RPMI7951 (cell line): ENCODE measurements at places on chromosomes 3 and 15. TPM values are rescaled to one million over a fixed set of nuclear protein-coding genes. Genes with fewer than 3 reads are reported as not detected.

DNA sequence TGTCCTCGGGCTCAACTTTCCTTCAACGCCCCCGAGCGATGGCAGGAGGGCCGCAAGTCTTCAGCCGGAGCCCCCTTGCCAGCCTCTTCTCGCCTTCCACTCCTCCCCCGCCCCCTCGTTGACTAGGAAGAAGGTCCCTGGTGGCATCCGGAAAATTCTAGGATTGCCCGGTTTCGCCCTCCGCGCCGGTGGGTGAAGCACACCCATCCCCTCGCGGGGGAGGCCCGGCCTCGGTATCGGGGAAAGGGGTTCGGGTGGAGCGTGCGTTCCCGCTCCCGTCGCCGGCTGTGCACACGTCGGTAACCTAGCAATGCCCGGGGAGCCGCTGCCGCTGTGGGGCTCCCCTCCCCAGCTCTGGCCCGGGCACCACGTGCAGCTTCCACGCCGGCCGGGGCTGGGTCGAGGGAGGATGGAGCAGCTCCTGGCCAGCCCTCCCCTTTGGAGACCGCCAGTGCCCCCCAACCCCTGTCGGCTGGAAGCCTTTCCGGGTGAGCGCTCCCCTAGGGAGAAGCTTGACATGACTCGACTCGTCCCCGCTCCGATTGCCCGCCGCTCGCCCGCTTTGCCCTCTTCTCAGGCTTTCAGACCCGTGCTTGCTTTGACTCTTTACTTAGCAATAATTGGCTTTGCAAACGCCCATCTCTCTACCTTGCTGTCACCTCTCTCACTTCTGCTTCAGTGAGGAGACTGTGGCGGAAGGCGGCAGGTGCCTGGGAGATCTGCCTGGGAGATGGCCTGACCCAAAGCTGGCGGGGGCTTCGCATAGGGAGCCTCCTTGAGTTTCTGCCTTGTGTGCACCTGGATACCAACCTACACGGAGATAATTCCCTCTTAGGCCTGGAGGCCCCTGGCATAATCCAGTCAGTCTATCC lies 1.3 kb downstream of the CACNA1D start:
- DNase-seq, result no peak

GRCh38 chr3:126476166-126477060 lies 722 bp upstream of the ZXDC start:
- DNase-seq, result no peak

Gene EPHB1
- 1.6 and 2.6 TPM in 2 replicates for total RNA-seq

DNA sequence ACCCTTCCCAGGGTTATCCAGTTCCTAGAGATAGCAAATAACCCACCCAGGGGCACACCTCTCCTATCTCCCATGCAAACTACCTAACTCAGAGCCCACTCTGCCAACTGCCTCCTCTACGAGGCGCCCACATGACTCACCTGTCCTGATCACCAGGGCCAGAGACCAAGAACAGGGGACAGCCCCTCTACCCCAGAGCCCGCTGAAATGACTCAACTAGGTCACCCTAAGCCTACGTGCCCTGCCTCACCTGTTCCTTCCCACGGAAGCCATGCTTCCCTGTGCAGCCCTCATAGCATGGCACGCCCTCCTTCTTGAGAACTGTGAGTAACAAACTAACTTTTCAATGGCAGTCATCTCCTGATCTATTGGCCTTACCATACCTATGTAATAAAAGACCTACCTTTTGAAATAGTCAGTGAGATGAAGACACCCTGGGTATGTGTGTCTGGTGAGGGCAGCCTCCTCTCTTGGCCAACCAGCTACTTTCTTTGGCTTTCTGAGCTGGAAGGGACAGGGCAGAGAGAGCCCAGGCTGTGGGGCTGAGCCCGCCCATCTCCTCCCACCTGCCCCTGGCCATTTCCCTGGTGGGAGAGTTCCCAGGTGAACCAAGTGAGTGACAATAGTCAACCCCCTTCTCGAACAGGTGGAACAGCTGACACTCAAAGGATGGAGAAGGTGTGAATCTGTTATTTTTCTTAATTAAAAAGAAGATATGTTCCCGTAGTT lies 25.5 kb upstream of the PRR23E start:
- no peak for DNase-seq

DNA sequence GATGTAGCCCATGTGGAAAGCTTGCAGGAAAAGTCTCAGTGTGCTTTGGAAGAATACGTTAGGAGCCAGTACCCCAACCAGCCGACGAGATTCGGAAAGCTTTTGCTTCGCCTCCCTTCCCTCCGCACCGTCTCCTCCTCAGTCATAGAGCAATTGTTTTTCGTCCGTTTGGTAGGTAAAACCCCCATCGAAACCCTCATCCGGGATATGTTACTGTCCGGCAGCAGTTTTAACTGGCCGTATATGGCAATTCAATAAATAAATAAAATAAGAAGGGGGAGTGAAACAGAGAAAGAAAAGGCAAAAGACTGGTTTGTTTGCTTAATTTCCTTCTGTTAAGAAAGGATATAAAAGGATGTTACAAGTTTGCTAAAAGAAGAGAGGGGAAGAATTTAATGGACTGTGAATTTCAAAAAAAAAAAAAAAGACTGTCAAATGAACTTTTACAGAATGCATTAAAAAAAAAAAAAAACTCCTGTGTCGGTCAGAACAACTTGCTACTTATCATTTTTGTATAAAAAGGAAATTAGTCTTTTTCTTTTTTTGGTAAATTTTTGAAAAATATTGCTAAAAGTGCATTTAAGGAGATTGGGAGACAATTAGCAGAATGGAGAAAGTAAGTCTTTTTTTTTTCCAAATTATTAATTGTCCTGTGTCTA lies 7.0 kb downstream of the NR2F2 start:
- DNase-seq, result no peak

- DNase-seq, result peak; percentile 24
Measured at GRCh38 chr3:107432013-107432515, 54.8 kb downstream of the CCDC54 start.

Gene FANCD2OS
- not detected in 2 replicates for total RNA-seq

DNA sequence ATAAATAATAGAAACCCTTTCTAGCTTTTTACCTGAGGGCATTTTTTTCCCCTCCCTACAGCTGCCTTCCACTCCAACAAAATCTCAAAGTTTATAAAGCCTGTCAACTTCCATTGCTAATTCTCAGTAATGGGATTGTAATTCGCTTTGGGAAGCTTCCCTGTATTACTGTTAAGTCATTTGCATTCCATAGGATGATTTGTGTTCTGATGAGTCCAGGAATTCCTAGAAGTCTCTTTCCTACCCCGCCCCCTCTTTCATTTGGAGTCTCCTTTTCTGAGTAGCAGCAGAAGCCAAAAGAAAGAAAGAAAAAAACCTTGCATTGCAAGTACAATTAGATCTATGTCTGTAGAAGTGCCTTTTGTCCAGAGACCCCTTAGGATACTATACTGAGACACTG lies 1033.3 kb downstream of the IGSF11 start:
- DNase-seq, result no peak

DNA sequence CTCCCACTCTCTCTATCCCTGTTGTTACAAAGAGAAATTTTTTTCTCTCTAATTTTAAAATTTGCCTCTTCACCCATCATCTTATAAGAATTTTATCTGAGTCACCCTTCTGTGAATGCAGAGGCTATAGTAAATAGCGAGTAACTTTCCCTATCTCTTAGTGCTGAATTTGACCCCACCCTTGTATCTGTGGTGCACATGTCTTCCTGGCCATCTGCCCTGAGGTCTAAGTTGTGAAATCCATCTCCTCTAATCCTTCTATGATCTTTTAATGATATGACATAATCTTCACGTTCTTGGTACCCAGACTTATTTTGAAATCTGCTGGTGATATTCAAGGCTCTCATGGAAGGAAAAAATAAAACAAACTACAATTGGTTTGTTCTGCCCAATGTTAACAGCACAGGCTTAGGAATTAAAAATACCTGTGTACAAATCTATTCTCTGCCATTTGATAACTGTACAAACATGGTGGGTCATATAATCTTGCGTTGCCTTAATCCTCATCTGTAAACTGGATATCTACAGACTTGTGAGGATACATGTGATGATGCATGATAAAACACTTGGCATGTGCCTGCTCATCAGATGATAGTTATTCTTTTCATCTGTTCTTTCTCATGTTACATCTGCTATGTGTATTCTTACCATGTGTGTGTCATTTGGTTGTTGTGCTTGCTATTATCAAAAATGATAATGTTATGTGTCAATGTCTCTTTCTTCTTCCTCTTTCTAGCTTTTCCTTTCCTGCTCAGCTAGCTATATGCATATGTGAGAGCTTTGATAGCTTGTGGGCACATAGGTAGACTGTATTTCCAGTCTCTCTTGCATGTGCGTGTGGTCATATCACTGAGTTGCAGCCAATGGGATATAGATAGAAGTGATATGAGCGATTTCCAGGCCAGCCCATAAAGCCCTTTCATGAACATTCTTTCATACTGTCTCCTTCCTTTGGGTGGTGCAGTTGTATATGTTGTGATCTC lies 13.7 kb upstream of the CCR3 start:
- DNase-seq, result peak; percentile 86

DNA sequence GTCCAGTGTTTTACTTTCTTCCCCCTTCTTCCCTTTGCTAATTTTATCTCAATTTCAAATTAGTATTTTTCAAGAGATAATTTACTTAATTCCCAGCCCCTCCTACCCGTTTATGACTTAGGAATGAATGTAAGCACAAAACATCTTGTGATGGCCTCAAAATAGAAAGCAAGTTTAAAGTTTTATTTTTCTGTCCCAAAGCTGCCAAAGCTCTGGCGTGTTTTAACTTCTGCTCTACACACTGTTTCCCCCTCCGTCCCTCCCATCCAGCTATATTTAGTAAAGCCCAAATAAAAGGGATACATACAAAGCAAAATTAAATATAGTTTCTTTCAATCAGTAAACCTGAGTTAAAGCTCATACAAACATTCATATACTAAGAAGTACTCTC lies 59.9 kb downstream of the IGF2BP2 start:
- no peak for DNase-seq

- peak; percentile 22 for DNase-seq
Measured at GRCh38 chr15:47514200-47514652, 203.1 kb upstream of the SEMA6D start.

DNA sequence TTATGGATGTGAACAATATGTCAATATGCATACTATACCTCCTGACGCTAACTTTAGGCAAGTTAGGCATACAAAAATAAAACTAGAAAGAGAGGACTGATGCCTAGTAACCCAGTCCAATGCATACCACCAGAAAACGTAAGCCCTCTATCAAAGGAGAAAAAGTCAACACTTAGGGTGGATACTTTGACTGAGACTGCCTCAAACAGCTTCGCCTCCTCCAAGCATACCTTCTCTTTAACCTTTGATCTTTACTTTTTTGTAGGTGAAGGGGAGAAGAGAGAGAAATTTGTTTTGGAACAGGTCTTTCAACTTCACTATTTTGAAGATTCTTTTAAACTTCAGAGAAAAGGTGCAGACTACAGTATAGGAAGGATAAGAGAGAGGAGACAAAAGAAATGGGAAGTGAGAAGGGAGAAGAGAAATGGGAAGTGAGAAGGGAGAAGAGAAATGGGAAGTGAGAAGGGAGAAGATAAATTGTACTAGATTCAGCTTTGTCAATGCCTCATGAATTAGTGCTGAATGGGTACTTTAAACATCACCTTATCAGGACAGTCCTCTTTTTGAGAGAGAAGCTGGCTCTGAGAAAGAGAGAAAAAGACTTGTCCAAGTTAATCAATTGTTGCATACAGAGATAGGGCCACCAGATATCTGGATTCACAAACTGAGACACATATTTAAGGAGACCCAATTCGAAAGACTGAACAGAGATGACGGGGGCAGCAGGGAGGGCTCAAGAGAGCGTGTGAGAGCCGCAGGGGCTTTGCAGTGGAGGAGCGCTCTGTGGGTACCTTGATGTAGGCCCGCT lies 1.0 kb downstream of the P3H2 start:
- no peak for DNase-seq

DNA sequence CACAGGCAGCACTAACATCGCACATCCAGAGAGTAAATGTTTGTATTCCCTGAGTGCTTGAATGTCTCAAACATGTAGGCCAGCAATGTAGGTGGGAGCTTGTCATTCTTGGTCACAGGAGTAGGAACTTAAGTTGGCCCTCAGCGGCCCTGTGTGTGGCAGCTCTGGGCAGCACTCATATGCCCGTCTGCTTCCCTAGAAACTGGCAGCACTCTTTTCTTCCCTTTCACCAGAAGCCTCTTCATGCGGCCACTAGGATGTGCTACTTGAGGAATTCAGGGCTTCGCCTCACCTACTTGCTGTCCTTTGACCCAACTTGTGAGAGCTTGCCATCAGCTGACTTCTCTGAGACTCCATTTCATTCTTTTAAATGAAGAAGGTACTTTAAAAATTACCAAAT lies 69.5 kb downstream of the TIPARP start:
- DNase-seq, result no peak

- DNase-seq, result no peak
Measured at GRCh38 chr3:22620498-22620897, 582.6 kb upstream of the UBE2E2 start.

Gene FGF7
- 2.0 and 3.2 TPM in 2 replicates for total RNA-seq

- DNase-seq, result peak; percentile 94
Measured at GRCh38 chr3:184688251-184688881, 23.5 kb downstream of the MAGEF1 start.

DNA sequence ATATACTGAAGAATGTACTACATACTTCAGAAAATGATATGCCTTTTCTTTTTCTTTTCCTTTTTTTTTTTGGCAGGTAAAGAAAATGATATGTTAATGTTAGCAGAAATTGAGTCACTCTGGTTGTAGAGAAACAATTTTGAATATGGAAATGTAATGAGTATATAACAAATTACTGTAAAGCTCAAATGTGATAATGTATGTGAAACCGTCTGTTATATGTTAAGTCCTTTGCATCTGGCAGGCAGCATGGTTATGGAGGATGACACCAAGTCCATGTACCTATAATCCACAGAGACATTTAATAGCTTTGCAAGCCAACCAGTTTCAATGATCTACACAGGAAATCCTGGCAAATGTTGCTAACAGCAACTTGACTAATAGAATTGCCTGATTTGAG lies 58.4 kb downstream of the HACD2 start:
- DNase-seq, result no peak

GRCh38 chr3:52934630-52935530 lies 37.5 kb upstream of the STIMATE start:
- peak; percentile 63 for DNase-seq

Gene SLCO2A1
- total RNA-seq, result 0.39 and 0.48 TPM in 2 replicates

- DNase-seq, result no peak
Measured at GRCh38 chr15:79933231-79933630, 36.4 kb upstream of the MTHFS start.

GRCh38 chr3:49805897-49806701 lies 3.0 kb downstream of the INKA1 start:
- DNase-seq, result no peak
